CD4-positive, alpha-beta memory T cell (primary cell): ENCODE measurements at places on chromosomes 12 and 14. TPM values are rescaled to one million over a fixed set of nuclear protein-coding genes. Genes with fewer than 3 reads are reported as not detected.

The SELPLG gene
- 176 TPM for total RNA-seq

The CIROP gene
- not detected for total RNA-seq

GRCh38 chr14:24840204-24840893, 206.4 kb upstream of the GZMB start:
- no peaks in the 10 kb centered on the region for H3K27me3 ChIP-seq
- no peak overlapping the region for H3K27ac ChIP-seq
- DNase-seq = no peak
- no peak overlapping the region for H3K4me3 ChIP-seq

GRCh38 chr14:35229792-35230089, 62.4 kb upstream of the PSMA6 start:
- no peaks in the 10 kb centered on the region for H3K27me3 ChIP-seq
- no peak for DNase-seq
- H3K36me3 ChIP-seq = no peaks in the 10 kb centered on the region

GRCh38 chr12:103806803-103807202, 34.2 kb downstream of the NT5DC3 start:
- no peaks in the 10 kb centered on the region for H3K36me3 ChIP-seq
- H3K27ac ChIP-seq = no peak overlapping the region
- H3K4me3 ChIP-seq = no peak overlapping the region
- no peaks in the 10 kb centered on the region for H3K4me1 ChIP-seq

GRCh38 chr12:11622876-11623281, 26.6 kb upstream of the ETV6 start:
- no peak for DNase-seq
- no peaks in the 10 kb centered on the region for H3K27me3 ChIP-seq
- H3K4me3 ChIP-seq = no peak overlapping the region

- peaks cover 6% of the 10 kb centered on the region for H3K4me1 ChIP-seq
- H3K4me3 ChIP-seq = no peak overlapping the region
- no peaks in the 10 kb centered on the region for H3K27me3 ChIP-seq
Observed at GRCh38 chr14:68694516-68695235, 98.2 kb downstream of the ZFP36L1 start.

- H3K4me3 ChIP-seq = peak overlapping the region; percentile 77
- H3K4me1 ChIP-seq = peaks cover 64% of the 10 kb centered on the region
- H3K27me3 ChIP-seq = no peaks in the 10 kb centered on the region
- H3K27ac ChIP-seq = peak overlapping the region; percentile 78
Observed at GRCh38 chr12:21500786-21501257, 613 bp downstream of the RECQL start.
